H4 (cell line): ENCODE measurements at places on chromosomes 7 and 10. TPM values are rescaled to one million over a fixed set of nuclear protein-coding genes. Genes with fewer than 3 reads are reported as not detected.
A peak's percentile ranks its signal among the peaks of the same experiment; 100 is the strongest.

- DNase-seq, result no peak
Measured at GRCh38 chr10:117590101-117590875, 47.7 kb downstream of the EMX2 start.

GRCh38 chr7:50415844-50416364, 34.2 kb downstream of the FIGNL1 start:
- no peak for DNase-seq

DNA sequence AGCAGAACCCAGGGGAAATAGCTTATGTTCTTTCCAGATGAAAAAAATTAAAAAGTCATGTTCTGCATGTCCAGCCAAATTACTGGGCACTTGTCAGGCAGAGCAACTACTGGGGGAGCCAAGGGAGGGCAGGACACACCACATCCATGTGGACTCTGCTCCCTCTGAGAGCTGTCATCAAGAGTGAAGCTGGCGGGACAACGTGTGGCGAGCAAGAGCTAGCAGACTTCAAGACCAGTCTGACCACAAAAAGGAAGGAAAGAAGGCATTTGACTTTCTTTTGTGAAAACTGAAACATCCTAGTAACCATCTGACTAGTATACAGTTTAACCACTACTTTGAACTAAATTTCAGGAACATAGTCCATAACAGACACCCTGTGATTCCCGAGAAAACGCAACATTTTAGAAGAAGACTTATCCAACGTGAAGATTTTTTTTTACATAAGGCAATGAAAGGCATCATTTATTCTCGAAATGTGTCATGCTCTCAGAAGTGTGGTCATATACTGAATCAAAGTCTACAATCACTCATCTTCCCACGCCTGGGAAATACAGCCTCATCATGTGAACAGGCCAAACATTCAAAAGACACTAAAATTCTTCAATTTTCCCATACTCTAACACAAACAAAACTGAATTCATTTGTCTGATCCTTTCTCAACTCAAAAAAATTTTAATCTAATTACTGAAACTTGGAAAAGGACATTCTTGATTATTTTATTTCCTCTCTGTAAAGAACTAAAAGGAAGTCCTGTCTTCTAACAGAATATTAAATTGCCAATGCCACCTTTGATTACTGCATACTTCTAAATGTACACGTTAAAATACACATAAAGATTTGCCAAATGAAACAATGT, 15.5 kb downstream of the CYTH3 start:
- DNase-seq, result no peak

GRCh38 chr7:139647085-139647484, 123.6 kb downstream of the CLEC2L start:
- DNase-seq, result no peak

FAM200A gene
- 9.8 and 11.3 TPM in 2 replicates for total RNA-seq

GRCh38 chr10:125368146-125368545, 207.8 kb upstream of the CTBP2 start:
- DNase-seq, result no peak

DNA sequence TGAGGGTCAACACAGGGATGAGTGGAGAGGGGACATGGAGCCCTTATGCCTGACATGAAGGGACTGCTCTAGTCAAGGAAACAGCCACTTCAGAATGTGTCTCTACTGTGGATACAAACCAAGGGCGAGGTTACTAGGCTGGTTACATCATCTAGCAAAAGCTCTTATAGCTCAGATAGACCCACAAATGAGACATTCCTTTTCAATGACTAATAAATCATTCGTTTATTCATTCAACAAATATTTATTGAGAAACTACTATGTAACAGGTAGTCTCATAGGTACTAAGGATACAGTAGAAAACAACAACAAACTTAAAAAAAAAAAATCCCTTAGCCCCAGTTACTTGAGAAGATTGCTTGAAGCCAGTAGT, 219.5 kb downstream of the KIAA1217 start:
- peak; percentile 24 for DNase-seq

- no peak for DNase-seq
Measured at GRCh38 chr10:18229826-18230225, 89.6 kb downstream of the CACNB2 start.

GRCh38 chr7:135768064-135768463, 19.5 kb upstream of the FAM180A start:
- no peak for DNase-seq

DNA sequence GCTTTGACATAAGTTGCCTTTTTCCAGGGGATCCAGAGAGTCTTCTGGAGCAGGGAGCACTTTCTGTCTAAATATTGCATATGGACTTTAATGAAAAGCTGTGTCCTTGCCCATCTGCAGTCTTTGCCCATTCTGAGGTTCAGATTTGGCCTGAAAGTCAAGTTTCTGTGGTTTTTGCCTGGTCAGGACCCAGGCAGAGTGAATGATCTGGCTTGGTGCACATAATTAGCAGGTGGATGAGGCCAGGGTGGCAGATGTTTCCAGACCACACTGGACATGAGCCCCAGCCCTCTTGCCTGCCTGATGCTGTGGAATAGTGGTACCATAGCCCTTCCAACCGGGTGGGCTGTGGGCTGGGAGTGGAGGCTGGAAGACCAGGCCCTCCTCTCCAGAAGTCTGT, 11.0 kb downstream of the HECW1 start:
- DNase-seq, result no peak

DNA sequence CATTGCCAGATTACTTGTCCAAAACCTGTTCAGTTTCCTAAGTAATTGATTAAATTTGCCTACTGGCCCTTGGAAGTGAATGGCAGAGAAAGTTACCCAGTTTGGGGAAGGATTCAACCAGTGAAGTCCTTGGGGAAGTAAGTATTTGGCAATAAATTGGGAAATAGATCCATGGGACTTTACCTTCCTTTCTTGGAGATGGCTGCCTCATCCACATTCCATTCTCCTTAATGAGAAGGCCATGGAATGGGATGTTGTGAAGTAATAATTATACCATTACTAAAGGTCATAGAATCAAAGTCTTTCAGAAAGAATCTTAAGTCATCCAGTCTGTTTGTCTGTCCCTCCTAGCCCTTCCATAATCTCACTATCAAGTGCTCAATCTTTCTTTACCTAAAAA, 4.5 kb upstream of the COPG2 start:
- DNase-seq, result no peak

- DNase-seq, result no peak
Measured at GRCh38 chr10:37947526-37947925, 28.9 kb downstream of the ZNF25 start.

DNA sequence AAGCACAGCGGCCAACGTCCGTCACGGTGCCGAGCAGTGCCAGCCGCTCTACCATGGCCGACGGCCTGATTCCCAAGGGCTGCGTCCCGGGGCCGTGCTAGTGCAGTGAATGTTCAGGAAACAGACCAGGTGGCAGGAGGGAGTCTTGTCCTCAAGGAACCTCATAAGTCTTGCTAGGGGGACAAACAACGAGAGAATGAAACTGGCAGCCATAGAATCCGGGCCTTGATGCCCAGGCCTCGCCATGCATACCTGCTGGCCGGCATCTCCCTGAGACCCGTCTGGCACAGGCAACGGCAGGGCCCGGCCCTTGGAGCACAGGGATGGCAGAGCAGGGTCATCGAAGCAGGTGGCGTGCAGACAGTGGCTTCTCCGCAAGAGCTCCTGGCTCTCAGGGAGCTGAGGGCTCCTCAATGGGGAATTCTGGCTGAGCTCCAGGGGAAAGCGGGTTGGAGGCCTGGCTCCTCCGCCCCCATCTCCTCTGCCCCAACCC, 58.8 kb downstream of the DIP2C start:
- no peak for DNase-seq

DNA sequence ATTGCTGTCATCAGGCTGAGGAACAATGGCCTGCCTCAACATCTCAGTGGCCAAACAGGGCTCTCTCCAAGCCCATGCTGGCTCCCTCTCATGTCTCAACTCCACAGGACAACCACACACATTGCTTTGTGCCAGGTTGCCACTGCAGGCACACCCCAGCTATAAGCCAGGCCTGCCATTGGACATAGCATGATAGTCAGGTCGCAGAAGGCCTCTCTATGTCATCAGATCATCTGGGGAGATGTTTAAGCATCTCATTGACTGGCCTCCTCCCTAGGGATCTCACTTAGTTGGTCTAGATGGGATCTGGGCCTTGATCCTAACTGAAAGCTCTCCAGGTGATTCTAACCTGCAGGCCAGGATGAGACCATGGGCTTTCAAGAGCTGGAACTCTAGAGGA, 257.2 kb downstream of the GRID1 start:
- no peak for DNase-seq

- DNase-seq, result no peak
Measured at GRCh38 chr10:59623133-59624121, 86.2 kb downstream of the SLC16A9 start.

- DNase-seq, result no peak
Measured at GRCh38 chr10:48801001-48801421, 116.3 kb downstream of the WDFY4 start.

DNA sequence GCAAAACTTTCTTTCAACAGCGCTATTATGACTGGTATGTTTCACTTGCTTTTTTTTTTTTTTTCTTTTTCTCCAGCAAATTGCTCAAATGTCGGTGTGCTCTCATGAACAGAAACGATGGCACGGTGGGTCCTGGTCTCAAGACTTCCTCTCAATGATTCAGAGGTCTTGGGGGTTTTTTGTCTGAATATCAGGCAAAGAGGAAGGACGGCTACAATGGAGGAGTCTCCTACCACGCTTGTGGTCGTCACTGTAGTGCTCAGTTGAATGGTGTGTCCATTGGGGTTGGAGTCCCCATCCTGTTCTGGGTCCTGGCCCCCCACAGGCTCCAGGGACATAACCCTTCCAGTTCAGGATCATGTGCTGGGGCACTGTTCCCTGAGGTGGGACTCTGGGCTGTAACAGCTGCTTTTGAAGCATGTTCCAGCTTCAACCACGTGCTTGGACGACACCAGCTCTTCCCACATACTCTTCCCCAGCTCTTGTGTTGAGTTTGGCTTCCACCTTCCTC, 266.7 kb upstream of the KLF6 start:
- DNase-seq, result no peak

DNA sequence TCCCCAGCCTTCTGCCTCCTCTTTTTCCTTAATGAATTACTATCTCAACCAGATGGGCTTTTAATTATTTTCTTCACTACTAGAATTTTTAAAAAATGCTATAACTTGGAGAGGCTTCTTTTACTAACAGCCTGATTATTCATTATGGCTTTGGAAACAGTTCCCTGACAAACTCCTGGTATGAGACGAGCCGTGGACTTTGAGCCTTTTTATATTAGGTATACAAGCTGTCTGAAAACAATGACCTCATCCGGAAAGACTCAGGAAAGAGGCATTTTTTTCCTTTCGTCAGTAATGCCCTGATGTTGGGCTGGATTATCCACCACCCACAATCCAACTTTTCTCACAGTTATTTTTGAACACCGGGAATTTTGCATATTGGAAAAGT, 26.7 kb upstream of the ABLIM1 start:
- DNase-seq, result peak; percentile 80

DNA sequence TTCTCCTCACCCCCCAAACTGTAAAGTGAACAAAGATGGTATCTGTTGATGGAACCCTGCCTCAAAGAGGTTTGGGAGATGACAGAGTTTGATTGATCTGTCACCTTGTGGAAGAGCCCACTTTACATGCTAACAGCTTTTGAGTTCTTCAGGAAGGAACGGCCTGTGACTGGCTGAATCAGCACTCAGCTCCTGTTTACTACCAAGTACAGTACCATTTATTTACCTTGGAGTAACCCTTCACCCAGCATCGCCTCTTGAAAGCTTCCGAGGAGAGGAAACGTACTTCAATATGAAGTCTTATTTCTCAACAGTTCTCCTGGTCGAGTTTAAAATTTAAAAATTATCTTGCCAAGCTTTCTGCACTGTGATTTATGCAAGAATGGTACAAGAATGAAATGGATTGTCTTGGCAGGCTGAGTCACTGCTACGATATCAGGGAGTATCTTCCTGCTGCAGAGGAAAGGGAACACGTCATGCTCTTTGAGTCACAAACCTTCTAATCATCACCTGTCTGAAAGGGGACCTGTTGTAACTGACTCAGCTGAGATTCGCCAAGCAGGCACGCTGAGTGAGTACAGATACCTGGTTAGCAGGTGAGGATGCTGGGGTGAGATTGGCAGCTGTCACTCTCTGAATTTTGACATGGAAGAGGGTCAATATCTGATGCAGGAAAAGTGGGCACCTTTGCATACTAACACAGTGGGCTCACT, 30.1 kb downstream of the KLF6 start:
- peak; percentile 56 for DNase-seq

DNA sequence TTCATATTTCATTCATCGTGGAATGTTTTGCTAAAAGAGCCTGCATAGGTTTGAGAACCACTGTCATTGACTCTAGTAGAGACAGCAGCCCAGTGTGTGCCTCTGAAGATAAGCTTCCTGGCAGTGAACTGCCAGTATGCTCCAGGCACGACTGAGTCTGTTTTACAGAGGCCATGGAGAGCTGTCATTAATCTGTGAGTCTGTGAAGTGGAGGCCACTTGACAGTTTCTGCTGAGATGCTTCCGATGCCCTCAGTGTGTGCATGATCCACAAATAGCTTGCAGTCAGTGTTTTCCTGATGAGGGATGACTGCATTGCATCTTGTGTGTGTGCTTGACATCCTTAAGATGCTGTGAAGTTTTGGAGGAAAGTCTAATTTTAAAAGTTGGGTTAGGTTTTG, 162.2 kb downstream of the PFKFB3 start:
- no peak for DNase-seq

DNA sequence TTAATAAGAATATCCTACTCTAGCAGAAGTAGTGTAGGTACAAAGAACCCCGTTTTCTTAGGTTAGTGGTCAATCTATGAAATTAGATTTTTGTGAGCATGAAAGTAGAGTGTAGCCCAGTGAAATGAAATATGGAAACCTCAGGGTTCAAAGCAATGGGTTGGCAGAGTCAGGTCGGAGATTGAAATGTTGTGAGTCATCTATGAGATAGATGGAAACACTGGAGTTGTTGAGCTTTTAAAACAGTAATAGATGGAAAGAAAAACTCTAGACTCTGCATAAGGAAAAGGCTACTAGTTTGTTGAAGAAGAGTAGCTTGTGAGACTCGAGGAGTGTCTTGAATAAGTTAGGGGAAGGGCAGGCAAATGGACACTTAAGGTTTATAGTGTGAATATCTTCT, 251.9 kb downstream of the EXOC4 start:
- DNase-seq, result no peak

DNA sequence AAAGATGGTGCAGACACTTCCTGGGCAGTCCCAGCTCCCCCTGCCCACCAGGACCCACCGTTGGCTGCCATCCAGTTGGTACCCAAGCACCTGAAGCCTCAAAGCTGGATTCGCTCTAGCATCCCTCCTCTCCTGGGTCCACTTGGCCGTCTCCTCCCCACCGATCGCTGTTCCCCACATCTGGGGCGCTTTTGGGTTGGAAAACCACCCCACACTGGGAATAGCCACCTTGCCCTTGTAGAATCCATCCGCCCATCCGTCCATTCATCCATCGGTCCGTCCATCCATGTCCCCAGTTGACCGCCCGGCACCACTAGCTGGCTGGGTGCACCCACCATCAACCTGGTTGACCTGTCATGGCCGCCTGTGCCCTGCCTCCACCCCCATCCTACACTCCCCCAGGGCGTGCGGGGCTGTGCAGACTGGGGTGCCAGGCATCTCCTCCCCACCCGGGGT, 14.5 kb upstream of the LIMK1 start:
- DNase-seq, result no peak

GRCh38 chr10:106032450-106033002, 1132.0 kb downstream of the SORCS1 start:
- no peak for DNase-seq
